ENCODE measurements at places on chromosomes 13 and 19. TPM values are rescaled to one million over a fixed set of nuclear protein-coding genes. Genes with fewer than 3 reads are reported as not detected.

DNA sequence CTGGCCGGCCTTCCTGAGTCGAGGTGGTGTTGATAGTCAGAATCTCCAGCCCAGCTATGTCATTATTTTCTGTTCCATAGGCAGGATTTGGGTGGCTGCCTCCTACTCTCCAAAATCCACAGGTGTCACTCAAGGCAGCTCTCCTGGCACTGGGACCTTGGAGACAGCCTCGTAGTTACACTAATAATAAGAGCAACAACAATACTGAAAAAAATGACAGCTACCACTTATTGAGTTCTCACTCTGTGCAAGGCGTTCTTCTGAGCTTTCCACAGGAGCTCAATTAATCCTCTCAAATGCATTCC is 12.2 kb upstream of the KLK12 start:
- H3K27me3 ChIP-seq, result no peaks in the 10 kb centered on the region
- no peaks in the 10 kb centered on the region for H3K36me3 ChIP-seq
- H3K4me3 ChIP-seq, result no peak overlapping the region
- no peak overlapping the region for H3K27ac ChIP-seq
- H3K4me1 ChIP-seq, result no peaks in the 10 kb centered on the region

DNA sequence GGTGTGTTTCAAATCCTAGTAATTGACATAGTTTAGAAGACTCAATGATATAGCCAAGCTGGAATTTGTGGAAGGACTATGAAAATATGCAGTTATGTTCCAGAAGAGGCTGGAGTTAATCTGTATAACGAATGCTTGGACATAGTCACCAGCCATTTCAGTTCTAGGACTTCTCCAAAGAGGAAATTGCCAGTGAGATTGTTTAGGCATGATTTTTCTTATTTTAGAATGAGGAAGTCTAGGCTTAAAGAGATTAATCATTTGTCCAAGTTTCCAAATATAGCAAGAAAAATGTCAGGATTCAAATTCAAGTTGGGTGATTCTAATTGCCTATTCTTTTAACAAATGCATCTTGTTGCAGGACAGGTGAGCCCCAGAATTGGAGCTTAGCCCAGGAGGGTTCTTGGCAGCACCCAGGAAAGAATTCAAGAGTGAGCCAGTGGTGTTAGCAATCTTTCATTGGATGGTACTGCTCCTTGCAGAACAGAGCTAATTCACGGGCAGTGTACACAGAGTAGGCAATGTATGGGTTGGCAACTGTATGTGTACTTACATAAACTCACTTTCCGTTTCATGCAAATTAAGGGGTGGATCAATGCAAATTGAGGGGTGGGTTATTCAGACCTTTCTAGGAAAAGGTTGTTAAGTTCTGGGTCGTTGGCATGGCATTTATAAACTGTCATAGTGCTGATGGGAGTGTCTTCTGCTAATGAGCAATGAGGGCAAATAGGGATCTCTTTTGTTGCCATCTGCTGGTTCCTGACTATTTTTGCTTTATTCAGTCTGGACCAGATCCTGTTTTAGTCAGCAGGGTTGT is 763.1 kb upstream of the SLITRK1 start:
- no peak for DNase-seq
- H3K4me1 ChIP-seq, result no peaks in the 10 kb centered on the region
- no peak overlapping the region for H3K4me3 ChIP-seq
- no peaks in the 10 kb centered on the region for H3K36me3 ChIP-seq

- peaks cover under 1% of the 10 kb centered on the region for H3K4me1 ChIP-seq
- no peak overlapping the region for H3K4me3 ChIP-seq
- DNase-seq, result no peak
These were observed 106.4 kb downstream of the FGF14 start for GRCh38 chr13:102295316-102296048.

- no peak for DNase-seq
- H3K4me1 ChIP-seq, result no peaks in the 10 kb centered on the region
- H3K36me3 ChIP-seq, result no peaks in the 10 kb centered on the region
- no peak overlapping the region for H3K4me3 ChIP-seq
These were observed 6.9 kb upstream of the FBXL3 start for GRCh38 chr13:77033717-77034302.

DNA sequence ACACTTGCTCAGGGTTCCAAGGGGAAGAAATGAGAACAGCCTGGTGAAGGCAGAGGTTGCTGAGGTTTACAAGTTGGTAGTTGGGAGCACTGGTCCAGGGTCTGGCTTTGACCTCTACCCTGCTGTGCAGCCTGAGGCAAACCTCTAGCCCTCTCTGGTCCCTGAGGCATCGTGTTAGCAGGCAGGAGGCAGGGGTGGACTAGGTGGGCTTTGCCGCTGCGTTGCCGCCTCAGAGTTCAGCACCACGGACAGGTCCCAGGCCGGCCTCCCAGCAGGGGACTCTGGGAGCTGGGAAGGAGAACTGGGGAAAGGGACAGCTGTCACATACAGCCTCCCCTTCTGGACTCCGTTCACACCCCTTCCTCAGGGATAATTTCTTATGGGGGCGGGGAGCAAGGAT is 3.1 kb downstream of the NCAN start:
- DNase-seq, result peak; percentile 98
- no peaks in the 10 kb centered on the region for H3K36me3 ChIP-seq
- H3K27ac ChIP-seq, result no peak overlapping the region
- no peaks in the 10 kb centered on the region for H3K4me1 ChIP-seq

DNA sequence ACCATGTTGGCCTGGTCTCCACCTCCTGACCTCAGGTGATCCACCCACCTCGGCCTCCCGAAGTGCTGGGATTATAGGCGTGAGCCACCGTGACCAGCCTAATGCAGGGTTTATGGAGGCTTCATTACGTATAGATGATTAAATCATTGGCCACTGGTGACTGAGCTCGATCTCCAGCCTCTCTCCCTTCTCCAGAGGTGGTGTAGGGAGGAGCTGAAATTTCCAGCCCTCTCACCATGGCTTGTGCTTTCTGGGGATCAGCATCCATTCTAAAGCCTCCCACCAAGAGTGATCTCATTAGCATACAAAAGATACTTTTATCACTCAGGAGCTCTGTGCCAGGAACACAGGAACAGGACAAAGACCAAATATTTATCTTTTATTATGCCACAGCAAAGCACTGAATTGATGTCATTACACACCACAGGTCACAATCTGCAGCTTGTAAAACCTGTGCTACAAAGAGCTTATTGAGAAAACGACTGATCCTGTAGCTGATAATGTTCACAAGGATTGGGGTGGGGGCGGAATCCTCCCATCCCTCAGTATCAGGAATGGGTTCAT is 32.4 kb downstream of the RHPN2 start:
- H3K36me3 ChIP-seq, result peaks cover 33% of the 10 kb centered on the region
- H3K27me3 ChIP-seq, result no peaks in the 10 kb centered on the region
- no peak overlapping the region for H3K27ac ChIP-seq
- peak; percentile 78 for DNase-seq

GRCh38 chr19:43438291-43439031 is 23.8 kb downstream of the TEX101 start:
- no peak for DNase-seq
- no peaks in the 10 kb centered on the region for H3K36me3 ChIP-seq
- H3K27ac ChIP-seq, result no peak overlapping the region
- H3K4me3 ChIP-seq, result no peak overlapping the region
- H3K4me1 ChIP-seq, result no peaks in the 10 kb centered on the region

DNA sequence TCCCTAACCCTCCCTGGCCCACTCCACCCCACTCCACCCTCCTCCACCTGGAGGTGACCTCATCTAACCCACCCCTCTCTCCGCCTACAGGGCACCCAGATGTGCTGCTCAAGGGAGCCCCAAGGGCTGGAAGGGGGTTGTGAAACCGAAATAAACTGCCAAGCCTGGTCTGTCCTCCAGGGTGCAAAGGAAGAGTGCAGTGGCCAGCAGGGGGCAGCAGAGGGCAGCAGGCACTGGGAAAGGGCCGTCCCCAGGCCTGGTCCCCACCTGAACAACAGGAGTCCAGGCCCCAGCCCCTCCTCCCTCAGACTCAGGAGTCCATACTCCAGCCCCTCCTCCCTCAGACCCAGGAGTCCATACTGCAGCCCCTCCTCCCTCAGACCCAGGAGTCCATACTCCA is 8.4 kb upstream of the BCAM start:
- no peaks in the 10 kb centered on the region for H3K4me1 ChIP-seq
- H3K36me3 ChIP-seq, result no peaks in the 10 kb centered on the region
- no peak overlapping the region for H3K4me3 ChIP-seq
- no peaks in the 10 kb centered on the region for H3K27me3 ChIP-seq
- H3K27ac ChIP-seq, result no peak overlapping the region

- H3K36me3 ChIP-seq, result no peaks in the 10 kb centered on the region
- no peaks in the 10 kb centered on the region for H3K4me1 ChIP-seq
- no peak overlapping the region for H3K27ac ChIP-seq
- no peaks in the 10 kb centered on the region for H3K27me3 ChIP-seq
These were observed 158.8 kb upstream of the SPRY2 start for GRCh38 chr13:80499536-80500290.

GRCh38 chr19:35373492-35373891 is 2.6 kb downstream of the GPR42 start:
- DNase-seq, result no peak
- no peak overlapping the region for H3K4me3 ChIP-seq
- H3K27ac ChIP-seq, result no peak overlapping the region
- no peaks in the 10 kb centered on the region for H3K4me1 ChIP-seq
- H3K36me3 ChIP-seq, result no peaks in the 10 kb centered on the region

- no peaks in the 10 kb centered on the region for H3K27me3 ChIP-seq
- peaks cover 15% of the 10 kb centered on the region for H3K4me1 ChIP-seq
- H3K36me3 ChIP-seq, result peaks cover 73% of the 10 kb centered on the region
- no peak overlapping the region for H3K4me3 ChIP-seq
These were observed 16.0 kb downstream of the SMG9 start for GRCh38 chr19:43738780-43739211.

DNA sequence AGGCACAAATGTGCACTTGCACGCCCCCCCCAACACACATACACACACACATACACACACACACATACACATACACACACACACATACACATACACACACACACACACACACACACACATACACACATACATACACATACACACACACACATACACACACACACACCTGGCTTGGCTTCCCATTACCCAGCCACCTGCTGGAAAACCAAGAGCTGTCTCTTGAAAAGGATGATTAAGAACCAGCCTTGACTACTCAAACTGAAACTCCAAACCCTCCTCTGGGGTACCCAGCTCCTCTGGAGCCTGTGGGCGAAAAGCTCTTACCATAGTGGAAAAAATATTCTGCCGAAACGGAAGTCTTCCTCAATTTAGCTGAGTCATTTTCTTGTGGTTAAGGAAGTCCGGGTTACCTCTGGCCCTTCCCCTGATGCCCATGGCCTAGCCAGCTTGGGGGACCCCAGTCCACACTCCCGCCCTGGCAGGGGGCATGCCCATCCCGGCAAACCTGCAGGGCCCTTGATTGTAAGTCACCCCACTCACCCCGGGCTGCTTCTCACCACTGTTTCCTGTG is 21.9 kb downstream of the CEBPA start:
- H3K27me3 ChIP-seq, result no peaks in the 10 kb centered on the region
- no peak overlapping the region for H3K4me3 ChIP-seq
- H3K36me3 ChIP-seq, result no peaks in the 10 kb centered on the region
- H3K4me1 ChIP-seq, result no peaks in the 10 kb centered on the region

DNA sequence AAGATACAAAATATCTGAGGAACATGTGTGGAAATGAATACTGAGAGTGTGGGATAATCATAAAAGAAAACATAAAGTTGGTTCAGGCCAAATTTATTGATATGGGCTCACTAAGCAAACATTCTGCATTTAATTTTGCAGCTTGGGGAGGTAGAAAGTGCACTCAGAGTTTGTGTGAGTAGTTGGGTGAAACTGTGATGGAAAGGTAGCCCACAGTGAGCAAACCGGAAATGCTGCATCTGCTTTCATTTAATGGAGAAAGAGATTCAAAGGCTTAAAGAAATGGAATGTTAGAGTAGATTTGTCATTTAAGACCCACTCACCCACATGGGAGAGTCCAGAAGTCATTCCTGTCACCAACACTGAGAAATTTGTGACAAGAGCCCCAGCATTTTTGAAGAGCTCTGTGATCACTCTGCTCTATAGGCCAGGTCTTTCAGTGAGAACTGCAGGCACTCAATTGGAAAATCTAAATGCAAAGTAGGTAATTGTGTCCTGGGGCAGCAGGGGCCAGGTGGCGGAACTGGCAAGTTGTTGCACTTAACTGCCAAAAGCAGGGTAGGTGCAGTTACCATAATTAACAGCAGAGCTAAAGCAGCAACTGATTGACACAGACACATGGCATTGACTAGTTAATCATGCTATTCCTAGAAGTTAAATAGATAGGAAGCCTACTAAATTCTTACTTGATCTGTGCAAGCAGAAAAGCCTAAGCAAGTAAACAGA is 1228.3 kb upstream of the PCDH20 start:
- H3K4me3 ChIP-seq, result no peak overlapping the region
- DNase-seq, result peak; percentile 59
- H3K36me3 ChIP-seq, result no peaks in the 10 kb centered on the region
- H3K27me3 ChIP-seq, result no peaks in the 10 kb centered on the region

- H3K27me3 ChIP-seq, result no peaks in the 10 kb centered on the region
- no peaks in the 10 kb centered on the region for H3K4me1 ChIP-seq
- H3K36me3 ChIP-seq, result no peaks in the 10 kb centered on the region
- DNase-seq, result no peak
These were observed 276.8 kb downstream of the TEX29 start for GRCh38 chr13:111597191-111597611.

DNA sequence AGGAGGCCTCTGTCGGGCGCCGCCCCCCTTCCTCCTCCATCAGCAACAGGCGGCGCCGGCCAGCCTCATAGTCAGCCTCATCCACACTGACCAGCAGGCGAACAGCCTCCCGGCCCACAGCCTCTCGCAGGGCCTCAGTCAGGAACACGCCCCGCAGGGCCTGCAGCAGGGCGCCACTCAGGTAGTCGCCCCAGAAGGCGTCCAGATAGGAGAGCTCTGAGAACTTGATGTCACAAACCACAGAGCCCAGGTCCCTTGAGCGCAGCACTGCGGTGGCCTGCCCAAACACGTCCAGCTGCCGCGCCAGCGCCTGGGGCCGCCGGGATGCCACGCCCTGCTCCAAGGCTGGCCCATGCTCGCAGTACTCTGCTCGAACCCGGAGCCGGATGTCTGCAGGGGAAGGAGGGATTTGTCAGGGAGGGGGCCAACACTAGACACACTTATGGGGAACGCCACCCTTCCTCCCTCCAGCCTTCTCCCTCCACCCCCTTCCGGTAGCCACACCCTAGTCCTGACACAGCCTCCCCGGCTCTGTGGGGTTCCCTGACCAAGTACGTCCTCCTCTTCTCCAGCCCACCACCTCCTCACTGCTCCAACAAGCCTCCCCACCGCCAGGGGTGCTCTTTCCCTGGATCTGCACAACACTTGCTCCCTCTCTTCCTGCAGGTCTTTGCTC is 17.9 kb downstream of the DEDD2 start:
- H3K4me1 ChIP-seq, result no peaks in the 10 kb centered on the region
- H3K4me3 ChIP-seq, result no peak overlapping the region
- no peak overlapping the region for H3K27ac ChIP-seq
- H3K27me3 ChIP-seq, result no peaks in the 10 kb centered on the region
- DNase-seq, result peak; percentile 86

ZIM2 gene
- not detected for total RNA-seq

MATK gene
- 5.7 TPM for total RNA-seq

USP12 gene
- total RNA-seq, result 20.3 TPM

FXYD1 gene
- total RNA-seq, result 1.4 TPM

SRRM5 gene
- total RNA-seq, result 0.61 TPM
